Activated naive CD4-positive, alpha-beta T cell treated with anti-CD3 and anti-CD28 coated beads, Interleukin-2, amount 50 U/mL, for 72 hours (primary cell): ENCODE measurements at places on chromosomes 6 and 20.
A peak's percentile ranks its signal among the peaks of the same experiment; 100 is the strongest.

DNA sequence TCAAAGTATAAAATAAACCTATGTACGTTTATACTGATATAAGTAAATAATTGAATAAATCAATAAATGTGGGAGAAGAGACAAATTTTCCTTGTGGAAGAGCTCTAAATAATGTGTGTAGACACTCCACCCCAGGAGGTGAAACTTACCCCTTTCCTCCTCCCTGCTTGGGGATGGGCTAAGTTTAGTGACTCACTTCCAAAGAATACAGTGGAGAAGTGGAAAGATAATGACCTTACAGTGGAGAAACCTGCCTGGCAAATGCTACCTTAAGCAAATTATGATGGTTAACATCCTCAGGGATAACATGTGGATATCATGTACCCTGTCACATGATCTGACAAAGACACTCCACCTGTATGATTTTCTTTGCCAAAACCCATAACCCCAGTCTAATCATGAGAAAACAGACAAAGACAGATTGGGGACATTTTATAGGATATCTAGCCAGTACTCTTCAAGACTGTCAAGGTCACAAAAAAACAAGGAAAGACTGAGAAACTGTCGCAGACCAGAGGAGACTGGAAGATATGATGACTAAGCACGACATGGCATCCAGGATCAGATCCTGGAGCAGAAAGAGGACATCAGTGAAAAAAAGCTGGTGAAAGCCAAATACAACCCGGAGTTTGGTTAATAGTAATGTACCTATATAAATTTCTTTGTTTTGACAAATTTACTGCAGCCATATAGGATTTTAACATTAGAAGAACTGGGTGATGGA is 195.5 kb upstream of the PRDM1 start:
- no peak for DNase-seq

DNA sequence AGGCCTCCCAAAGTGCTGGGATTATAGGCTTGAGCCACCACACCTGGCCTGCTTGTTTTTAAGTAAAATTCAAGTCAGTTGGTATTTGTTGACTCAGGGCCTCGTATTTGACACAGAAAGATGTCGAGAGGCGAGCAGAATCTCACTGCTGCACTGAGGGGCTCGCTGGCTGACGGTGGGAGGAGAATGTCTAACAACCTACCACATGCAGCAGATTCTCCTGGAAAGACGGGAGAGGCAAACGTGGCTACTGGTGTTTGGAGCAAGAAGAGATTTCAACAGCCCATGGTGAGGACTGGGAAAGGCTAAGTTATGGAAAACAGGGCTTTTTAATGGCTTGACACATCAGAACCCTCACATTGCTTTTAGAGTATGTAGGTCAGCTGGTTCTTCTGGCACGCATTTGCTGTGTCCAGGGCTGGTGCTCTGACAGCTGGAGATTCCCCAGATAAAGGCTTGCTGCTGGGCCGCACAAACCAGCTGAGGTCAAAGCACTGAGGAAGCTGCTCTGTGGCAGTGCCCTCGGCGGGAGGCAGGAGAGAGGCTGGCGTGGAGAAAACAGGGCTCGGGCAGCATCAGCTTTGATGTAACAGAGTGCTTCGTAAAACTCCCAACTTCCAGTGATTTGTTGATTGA is 84.2 kb upstream of the FRMD1 start:
- no peak for DNase-seq

- DNase-seq: no peak
Observed at GRCh38 chr6:32666420-32667300, at the start of gene HLA-DQB1. HLA-DQB1 (minus strand) TSS chr6:32666657; CDS start chr6:32666607, 50 bp downstream.

DNA sequence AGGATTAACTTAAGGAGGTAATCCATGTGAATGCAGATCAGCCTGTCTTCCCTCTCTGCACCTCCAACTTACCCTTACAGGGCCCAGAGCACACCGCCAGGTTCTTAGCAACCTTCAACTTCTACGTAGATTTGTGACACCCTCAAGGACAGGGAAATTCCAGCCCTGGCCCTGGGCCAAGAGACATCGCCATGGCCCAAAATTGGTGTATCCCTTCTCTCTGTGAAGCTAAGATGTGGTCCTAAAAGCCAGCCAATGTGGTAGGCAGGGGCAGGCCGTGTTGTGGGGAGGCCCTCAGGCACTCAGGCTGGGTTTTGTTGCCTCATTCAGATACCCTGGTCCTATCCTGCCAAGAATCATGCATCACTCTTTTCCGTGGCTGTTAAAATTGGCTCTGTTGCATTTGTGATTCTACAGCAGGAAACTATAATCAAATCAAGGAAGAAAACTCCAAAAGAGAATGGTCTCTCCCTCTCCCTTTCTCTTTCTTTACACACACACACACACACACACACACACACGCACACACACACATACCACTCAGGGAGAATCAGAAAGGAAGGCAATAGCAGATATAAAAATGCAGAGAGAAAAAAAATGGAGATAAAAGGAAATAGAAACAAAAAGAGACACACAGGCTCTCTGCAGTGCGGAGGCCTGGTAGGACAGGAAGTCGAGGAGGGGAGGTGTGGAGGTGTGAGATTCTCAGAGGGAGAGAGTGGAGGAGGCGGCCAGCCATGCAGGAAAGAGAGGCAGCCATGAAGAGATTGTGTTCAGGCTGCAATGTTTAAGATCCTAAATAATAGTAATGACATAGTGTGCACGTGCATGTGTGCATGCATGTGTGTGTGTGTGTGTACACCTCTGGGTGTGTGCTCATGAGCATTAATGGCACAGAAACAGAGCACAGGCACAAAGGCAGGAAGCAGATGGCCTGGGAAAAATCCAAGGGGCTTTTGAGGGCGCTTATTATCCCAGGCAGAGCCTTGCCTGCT is 201.8 kb upstream of the LRFN2 start:
- no peak for DNase-seq

- DNase-seq: no peak
Observed at GRCh38 chr6:141986457-141986856, 146.3 kb upstream of the GJE1 start.

- no peak for DNase-seq
Observed at GRCh38 chr6:45074439-45074838, 253.7 kb upstream of the RUNX2 start.

DNA sequence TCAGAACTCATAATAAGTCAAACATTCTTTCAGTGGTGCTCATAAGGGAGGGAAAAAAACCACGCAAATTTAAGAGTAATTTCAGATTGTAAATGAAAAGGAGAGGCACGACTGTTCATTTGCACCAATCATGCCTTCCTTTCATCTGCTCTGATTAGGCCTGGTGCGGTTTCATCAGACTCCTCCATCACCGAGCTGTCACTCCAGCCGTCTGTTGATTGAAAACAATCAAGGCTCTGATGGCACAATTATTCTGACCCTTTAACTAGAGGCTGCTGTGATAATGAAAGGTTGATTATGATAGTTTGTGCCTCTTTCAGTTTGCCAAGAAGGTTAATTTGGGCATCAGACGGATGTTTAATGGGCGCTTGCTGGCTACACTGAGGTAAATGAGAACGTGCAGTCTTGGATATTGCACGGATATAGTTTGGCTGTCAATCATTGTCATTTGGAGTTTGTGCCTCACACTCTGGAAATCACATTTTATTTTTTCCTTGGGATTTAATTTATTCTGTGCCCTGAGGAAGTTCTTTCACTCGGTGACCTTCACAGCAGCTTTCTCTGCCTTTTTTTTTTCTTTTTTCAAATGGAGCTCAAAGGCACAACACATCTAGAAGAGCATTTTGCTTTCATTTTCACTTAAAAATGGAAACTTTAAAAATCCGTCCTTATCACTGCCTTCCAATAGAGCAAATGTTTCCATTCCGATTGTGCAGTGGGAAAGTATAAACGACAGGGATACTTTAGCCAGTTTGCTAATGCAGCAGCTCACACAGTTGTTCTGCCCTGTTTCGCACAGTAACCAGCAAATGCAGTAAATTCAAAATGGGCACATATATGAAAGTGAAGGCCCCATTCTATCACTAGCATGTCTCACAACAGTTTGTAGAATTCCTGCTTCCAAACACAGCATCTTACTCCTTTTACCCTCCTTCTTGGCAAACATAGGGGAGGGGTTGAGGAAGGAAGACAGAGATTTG is 172.8 kb downstream of the KLHL32 start:
- no peak for DNase-seq

DNA sequence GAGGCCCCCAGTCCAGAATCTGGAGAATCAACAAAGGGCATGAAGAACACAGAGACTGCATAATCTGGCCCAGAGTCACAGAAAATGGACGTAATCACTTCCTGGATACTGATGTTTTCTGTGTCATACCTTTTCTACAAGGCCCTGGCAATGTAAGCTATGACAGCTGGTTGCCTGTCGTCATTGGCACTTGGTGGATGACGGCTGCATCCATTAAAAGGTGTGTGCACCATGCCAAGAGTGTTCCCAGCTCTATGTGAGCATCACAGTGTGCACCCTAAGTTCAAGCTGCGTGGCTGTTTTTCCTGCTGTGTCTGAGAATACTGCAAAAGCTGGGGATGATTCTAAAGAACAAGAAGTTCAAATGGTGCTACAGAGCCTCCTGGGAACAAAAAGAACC is 275.2 kb upstream of the CNR1 start:
- DNase-seq: no peak

GRCh38 chr20:63823691-63824311 is 7.3 kb downstream of the ZBTB46 start:
- DNase-seq: no peak

GRCh38 chr6:81787313-81788068 is 35.0 kb upstream of the TENT5A start:
- DNase-seq: no peak

DNA sequence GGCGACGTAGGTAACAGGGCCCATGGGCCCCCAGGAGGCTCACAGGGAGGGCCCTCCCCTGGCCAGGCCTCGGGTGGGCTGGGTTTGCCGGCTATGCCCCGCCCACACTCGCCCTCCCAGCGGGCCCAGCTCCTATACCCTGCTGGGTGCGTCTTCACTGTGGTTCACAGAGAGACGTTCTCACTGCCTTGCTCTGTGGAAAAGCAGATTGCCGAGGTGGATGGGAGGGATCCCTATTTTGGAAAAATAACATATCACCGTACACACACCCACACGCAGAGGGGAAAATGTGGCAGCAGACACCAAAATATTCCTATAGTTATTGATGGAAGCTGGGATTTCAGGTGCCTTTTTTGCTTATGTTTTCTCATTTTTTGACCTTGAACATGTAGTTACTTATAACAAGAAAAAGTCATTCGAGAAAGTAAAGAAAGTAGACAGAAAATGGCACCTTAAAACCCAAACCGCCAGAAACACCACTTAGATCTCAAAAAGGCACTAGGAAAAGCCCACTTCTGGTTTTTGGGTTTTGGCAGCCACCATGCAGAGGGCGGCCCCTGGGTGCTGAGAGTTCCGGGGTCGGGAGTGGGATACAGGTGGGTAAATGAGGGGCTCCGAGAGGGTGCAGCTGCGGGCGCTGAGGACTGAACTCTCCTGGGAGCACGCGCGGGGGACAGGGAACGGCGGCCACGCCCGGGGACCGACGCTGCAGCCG is 49.4 kb downstream of the TMEM242 start:
- no peak for DNase-seq

DNA sequence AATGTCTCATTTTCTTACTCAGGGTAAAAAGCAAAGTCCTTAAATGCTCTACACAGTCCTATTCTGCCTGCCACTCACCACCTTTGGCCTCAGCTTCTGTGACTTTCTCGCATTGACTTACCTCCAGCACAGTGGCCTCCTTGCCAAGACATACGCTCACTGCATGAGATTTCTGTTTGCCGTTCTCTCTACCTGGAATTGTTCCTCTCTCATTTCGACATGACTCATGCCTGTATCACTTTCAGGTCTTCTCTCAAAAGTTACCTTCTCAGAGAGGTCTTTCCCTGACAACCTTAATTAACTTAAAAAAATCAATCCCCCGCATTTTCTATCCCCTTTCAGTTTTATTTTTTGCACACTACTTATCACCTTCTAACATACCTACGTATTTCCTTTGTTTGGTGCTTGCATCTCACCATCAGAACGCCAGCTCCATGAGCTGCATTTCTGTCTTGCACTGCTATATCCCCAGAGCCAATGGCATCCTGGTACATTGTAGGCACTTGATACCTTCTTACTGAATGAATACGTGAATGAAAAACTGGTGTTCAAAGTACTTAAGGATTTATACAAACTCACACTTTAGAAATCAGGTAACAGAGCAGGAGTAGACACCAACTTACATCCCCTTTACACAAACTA is 24.5 kb downstream of the TENT5A start:
- peak; percentile 5 for DNase-seq

DNA sequence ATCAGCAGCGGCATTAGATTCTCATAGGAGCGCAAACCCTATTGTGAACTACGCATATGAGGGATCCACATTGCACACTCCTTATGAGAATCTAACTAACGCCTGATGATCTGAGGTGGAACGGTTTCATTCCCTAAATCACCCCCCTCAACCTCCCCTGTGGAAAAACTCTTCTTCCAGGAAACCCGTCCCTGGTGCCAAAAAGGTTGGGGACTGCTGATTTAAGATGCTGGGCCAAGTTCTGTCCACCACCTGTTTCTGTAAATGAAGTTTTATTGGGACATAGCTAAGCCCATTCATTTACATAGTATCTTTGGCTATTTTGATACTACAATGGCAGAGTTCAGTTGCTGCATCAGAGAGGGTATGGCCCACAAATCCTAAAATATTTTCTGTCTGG is 268.2 kb upstream of the PRDM1 start:
- DNase-seq: no peak

- DNase-seq: no peak
Observed at GRCh38 chr6:6942831-6943230, 164.9 kb upstream of the RREB1 start.

DNA sequence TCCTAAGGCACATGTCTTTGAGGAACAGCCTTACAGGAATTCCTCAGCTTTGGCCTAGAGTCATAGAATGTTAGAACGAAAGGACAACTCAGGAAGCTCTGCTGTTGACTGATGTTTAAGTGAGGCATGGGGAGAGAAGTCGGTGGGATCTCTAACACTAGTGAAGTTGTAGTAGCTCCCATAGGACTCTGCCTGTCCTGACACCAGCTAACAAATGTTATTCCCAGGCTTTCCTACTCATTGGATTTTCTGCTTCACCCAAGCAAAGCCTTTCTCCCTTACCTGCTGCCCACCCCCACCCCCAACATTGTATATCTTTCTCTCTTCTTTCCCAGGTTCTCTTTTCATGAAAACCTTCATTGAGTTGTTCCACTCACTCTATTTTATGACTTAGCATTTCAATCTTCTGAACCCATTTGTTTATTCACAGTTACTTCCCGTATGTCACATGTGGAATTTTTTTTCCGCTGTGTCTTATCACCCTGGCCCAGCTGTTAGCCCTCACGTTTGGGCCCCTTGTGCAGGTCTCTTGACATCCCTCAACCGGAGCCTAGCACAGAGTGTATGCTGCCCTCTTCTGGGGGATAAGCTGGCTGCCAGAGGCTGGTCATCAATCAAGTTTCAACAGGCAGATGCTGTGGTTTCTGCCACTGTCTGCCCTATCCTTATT is 39.2 kb upstream of the RNF8 start:
- DNase-seq: peak; percentile 51

DNA sequence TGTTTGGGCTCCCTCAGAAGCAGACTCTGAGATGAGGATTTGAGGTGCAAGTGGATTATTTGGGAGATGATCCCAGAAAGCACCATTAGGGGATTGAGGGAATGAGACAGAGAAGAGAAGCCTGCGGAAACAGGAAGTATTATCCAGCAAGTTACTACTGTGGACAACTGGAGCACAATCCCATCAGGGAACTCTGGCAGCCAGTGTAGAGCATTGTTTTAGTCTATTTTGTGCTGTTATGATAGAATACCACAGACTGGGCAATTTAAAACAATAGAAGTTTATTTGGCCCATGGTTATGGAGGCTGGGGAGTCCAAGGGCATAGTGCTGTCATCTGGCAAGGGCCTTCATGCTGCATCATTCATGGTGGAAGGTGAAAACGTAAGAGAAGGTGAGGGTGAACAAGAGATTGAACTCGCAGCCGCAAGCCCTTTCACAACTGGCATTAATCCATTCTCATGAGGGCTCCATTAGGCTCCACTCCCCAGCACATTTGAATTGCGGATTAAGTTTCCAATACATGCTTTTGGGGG is 43.5 kb upstream of the SLC9A8 start:
- DNase-seq: no peak
